ENCODE measurements at places on chromosomes 3 and 15.

DNA sequence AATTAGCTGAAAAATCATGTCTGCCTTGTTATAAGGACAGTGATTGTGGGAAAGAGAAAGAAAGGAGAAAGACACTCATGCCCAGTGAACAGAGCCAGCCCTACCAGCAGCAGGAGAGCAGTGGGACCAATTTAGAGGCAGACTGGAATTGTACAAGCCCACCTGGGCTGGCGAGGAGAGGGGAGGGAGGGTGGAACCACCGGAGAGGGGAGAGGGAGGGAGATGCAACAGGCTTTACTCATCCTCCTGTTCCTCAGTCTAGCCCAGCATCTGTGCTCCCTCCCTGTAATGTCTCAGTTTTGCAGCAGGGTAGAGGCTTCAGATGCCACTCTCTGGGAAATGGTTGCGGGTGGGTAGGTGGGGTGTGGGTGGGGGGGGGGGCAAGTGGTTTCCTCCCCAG is 54.7 kb downstream of the RAB11A start:
- DNase-seq = no peak

DNA sequence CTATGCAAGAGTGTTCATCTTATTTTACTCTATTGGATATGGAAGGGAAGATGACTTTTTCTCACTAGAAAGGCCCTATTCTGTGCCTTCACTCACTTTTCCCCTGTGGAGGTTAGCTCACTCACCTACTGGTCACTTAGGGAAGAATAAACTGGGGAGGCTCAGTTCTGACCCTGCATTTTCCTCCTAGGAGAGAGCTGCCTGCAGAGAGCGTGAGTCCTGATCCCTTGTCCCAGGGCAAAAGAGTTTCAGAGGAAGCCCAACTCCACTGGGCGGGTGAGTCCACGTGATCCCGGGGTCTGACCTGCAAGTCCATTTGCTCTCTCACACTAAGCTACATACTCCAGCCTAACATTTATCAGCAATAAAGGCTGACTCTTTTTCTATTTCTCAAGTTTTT is 8.4 kb downstream of the MORC1 start:
- no peak for DNase-seq

- DNase-seq = no peak
Observed at GRCh38 chr3:172061724-172062184, 22.4 kb downstream of the FNDC3B start.

DNA sequence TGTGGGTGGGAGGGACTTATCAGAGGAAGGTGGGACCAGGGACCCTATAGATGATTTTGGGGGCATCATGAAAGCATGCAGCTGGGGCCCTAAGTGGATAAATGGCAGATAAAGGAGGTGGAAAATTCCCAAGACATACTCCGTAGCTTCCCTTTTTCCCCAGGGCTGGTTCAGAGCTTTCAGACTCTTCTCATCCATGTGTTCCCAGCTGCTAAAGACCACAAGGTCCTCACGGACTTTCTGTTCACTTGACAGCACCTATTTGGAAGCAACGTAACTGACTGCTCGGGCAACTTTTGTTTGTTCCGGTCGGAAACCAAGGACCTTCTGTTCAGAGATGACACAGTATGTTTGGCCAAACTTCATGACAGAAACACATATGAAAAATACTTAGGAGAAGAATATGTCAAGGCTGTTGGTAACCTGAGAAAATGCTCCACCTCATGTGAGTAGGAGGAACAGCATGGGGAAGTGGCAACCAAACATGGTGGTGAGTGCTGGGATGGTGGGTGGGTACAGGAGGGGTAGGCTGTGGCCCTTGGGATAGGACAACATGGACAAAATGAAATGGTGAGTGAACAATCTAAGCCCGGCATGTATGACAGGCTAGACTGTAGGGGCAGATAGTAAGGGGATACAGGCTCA is 28.7 kb upstream of the SRPRB start:
- DNase-seq = no peak

GRCh38 chr3:72381584-72381983 is 466.7 kb downstream of the SHQ1 start:
- DNase-seq = no peak

GRCh38 chr3:99839613-99840012 is 22.0 kb downstream of the CMSS1 start:
- no peak for DNase-seq

DNA sequence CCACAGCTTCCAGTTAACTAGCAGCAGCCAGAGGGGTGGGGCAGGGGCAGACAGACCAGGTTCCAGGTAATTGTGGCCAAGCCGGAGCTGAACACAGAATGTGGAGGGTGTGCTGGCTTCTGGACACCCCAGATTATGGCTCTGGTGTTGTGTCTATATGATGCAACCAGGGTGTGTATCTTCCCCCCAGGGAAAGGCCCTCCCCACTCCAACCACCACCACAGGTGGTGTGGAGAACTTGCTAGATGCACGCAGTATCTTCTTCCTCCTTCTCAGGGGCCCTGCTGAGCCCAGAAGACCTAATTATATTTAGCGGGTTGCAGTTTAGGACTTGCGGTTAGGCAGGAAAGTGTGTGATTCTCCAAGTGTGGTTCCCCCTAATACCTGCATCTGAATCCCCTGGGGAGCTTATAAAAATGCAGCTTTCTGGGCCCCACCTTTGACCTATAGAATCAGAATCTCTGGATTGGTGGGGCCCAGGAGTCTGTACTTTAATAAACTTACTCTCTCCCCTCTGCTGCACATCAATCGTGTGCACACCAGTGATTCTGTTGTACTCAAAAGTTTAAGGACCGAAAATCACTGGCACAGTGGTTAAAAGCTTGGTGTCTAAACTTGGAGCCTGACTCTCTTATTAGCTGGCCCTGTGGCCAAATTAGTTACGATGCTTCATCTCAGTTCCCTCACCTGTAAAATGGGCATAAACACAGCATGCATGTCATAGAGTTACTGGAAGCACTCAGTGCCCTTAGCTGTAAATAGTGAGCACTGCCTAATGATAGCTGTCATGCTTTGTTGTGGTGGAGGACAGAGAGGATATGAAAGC is 379.1 kb upstream of the PROK2 start:
- DNase-seq = no peak

DNA sequence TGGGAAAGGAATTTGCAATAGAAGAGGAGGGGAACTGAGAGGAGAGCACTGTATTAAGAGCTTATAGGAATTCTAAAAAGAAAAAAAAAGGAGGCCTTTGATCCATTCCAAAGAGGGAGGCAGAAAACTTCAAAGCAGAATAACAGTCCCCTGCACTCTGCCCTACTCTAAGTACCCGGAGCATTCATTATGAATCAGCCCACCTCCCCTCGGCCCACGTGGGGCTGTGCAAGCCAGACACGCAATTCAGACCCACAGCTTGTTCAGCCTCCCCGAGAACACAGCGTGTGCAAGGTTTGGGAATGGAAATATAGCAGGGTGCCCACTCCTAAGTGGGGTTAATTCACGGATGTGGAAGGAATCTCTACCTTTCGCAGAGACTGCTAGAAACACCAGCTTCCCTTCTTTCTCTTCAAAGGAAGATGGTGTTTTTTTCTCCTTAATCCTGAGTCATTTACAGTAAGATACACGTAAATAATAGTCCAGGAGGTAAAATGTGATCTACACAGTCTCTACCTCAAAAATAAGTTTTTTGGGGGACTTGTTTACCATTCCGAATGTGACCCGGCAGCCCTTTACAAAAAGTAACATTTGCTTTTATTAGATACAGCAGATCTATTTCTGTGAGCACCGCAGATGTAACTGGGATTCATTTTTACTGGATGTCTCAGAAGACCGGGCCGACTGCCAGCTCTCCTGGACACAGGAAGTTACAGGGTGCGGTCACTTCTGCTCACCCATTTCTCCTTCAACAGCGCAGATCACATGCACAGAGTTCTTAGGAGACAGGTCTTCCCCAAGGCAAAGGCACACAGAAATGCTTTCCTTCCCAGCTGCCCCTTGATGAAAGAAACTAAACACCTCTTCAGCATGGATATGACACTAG is 768.5 kb upstream of the CFAP20DC start:
- no peak for DNase-seq

DNA sequence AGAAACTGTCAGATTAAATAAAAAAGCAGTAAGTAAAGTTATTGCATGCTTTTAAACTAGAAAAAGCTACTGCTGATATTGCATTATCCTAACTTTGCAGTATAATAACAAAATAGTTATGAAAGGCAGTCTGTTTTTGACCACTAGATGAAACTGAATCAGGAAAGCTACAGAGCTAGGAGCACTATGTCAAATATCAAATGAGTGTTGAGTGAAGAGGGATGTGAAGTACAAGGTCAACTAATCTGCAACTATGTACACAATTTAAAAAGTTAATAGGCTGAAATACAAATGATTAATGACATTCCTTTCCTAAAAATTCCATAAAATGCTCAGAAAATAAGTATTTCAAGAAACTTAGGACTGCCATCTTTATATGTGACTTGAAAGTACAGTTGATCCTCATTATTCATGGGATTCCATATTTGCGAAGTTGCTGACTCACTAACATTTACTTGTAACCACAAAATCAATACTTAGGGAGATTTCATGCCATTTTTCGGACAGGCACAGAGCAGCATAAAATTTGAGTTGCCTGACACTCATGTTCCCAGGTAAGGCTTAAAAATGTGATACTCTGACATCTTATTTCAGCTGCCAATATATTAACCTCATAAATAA is 34.5 kb downstream of the SLC4A7 start:
- DNase-seq = no peak

DNA sequence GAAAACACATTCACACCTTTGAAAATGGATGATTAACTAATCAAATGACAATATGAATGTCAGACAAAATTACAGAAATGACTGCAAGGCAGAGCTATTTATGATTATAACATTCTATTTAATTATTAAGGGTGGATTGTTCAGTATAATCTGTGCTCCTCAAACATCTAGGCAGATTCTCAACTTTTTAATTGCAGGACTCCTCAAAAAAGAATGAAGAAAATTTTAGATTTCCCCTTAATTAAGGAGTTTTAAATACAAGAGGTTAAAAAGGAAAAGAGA is 22.6 kb upstream of the CMC1 start:
- DNase-seq = no peak

DNA sequence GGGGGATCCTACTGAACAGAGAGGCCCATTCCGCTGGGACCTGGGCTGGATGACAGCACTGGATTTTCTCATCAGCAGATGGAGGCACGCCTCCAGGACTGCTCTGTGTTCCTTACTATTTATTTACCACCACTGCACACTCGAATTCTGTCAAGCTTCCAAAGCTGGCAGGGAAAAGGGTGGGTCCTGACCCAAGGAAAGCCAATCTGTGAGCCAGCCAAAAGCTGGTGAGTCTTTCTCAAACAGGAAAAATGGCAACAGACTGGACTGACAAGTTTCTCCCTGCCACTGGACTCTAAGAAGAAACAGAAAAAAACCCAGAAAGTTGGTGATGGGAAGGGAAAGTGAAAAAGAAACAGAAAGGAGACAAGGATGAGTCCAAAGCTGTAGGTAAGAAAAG is 37.8 kb downstream of the CD47 start:
- peak; percentile 21 for DNase-seq

GRCh38 chr15:90873998-90874605 is 5.7 kb downstream of the FURIN start:
- peak; percentile 19 for DNase-seq

DNA sequence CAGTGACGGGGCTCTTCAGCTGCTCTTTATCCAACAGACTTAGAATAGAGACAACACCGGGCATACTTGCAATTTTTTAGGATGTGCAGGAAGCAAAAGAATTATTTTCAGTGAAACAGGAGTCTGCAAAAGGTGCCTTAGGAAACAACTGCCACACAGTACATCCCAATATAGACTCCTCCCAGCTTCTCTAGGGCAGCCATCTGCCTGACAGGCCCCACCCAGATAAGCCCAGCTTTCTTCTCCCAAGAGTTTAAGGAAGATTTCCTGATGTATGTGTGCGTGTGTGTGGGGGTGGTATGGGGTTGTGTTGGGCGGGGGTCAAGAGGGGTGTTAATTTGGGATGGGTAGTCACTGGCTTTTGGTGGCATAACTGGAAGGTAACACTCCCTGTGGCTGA is 21.5 kb downstream of the MAP2K1 start:
- DNase-seq = no peak

- DNase-seq = no peak
Observed at GRCh38 chr15:48451241-48451640, 120.0 kb downstream of the DUT start.

DNA sequence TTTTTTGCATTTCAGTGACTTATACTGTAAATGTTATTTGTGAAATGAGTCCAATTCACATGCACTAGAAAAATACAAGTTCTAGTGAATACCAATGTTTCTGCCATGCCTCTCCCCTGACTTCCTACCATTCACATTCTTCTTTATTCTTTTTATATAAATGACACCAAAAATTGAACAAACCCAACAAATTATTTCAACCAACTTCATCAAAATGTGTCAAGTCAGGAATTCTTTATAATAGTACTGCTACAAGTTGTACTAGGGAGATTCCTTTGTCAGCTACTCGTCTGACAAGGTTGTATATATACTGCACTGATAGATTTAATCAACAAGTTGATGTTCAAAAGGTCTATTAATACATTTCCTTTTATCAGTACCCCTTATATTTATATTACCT is 3.0 kb downstream of the TBL1XR1 start:
- DNase-seq = no peak

- no peak for DNase-seq
Observed at GRCh38 chr3:143974271-143975238, 2.9 kb downstream of the DIPK2A start.

- DNase-seq = no peak
Observed at GRCh38 chr3:192011137-192011536, 550.2 kb downstream of the PYDC2 start.

DNA sequence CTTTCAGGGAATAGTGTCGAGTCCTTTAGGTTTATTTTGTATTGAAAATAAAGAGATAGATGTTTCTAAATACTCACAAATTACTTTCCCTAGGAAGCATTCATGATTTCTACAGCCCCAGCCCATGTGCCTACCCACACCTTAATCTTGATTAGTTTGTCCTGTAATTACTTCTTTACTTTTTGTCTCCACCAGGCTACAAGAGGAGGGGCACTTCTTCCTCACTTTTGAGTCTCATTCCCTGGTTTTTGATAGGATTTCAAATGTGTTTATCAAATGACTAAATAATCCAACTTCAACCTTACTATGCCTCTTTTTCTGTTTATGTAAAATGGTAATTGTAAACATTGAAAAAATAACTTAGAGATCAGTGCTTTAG is 1.8 kb downstream of the PXK start:
- no peak for DNase-seq

Data from NCI-H2171 (cell line).